ENCODE measurements at places on chromosomes 1 and 21.

DNA sequence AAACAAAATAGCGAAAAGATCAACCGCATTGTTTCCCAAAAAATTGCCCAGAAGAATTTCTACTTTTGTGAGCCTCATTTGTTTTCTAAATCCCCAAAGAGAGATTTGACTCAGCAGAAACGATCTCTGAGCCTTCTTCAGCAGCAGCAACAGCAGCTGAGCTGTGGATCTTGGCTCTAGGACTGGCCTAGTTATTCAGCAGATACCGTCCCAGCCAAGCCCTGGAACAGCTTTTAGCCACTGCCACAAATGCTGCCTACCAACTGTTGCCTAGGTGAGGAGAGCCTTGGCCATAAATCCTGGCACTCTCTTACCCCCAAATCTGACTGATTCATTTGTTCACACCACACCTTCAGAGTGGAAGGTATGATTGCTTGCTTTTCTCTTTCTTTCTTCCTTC, 320.1 kb downstream of the TGFB2 start:
- H3K27ac ChIP-seq = no peak overlapping the region
- no peak overlapping the region for H3K4me3 ChIP-seq
- no peaks in the 10 kb centered on the region for H3K4me1 ChIP-seq
- no peaks in the 10 kb centered on the region for H3K27me3 ChIP-seq
- peak; percentile 22 for DNase-seq

DNA sequence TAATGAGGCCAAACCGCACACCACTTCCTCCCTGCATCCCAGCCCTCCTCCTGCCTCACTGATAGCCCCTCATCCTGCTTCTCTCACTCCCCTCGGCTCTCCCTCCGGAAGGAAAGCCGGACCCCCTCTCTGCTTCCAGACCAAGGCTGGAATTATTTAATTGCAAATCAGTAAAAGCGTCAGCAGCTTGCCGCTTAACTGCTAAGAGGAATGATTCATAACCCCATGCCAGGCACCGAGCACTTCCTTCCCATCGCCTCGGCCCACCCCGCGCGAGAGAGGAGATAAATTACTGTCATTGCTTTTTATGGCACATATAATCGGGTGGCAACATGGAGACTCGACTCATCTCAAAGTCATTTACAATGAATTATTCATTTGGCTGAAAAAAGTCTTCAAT, 77.3 kb downstream of the UBIAD1 start:
- H3K4me3 ChIP-seq = no peak overlapping the region
- no peaks in the 10 kb centered on the region for H3K27me3 ChIP-seq
- H3K27ac ChIP-seq = no peak overlapping the region
- DNase-seq = peak; percentile 23
- H3K4me1 ChIP-seq = no peaks in the 10 kb centered on the region

GRCh38 chr21:41429305-41429704, 3.3 kb downstream of the MX1 start:
- no peak overlapping the region for H3K4me3 ChIP-seq
- no peaks in the 10 kb centered on the region for H3K36me3 ChIP-seq
- H3K4me1 ChIP-seq = peaks cover 5% of the 10 kb centered on the region
- no peak for DNase-seq

DNA sequence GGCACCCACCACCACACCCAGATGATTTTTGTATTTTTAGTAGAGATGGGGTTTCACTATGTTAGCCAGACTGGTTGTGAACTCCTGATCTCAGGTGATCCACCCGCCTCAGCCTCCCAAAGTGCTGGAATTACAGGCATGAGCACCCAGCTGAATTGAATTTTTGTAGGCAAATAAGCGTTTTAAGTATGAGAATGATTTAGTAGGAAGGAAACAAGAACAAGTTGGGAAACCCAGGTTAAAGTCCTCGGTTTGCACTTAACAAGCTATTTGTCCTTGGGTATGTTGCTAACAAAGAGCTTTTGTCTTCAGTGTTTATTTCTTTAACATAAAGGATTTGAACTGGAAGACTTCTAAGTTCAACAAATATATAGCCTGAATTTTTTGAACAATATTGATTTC, 23.9 kb downstream of the BTF3L4 start:
- H3K36me3 ChIP-seq = no peaks in the 10 kb centered on the region
- no peaks in the 10 kb centered on the region for H3K27me3 ChIP-seq
- peak overlapping the region; percentile 46 for H3K27ac ChIP-seq
- no peaks in the 10 kb centered on the region for H3K4me1 ChIP-seq
- peak; percentile 30 for DNase-seq

DNA sequence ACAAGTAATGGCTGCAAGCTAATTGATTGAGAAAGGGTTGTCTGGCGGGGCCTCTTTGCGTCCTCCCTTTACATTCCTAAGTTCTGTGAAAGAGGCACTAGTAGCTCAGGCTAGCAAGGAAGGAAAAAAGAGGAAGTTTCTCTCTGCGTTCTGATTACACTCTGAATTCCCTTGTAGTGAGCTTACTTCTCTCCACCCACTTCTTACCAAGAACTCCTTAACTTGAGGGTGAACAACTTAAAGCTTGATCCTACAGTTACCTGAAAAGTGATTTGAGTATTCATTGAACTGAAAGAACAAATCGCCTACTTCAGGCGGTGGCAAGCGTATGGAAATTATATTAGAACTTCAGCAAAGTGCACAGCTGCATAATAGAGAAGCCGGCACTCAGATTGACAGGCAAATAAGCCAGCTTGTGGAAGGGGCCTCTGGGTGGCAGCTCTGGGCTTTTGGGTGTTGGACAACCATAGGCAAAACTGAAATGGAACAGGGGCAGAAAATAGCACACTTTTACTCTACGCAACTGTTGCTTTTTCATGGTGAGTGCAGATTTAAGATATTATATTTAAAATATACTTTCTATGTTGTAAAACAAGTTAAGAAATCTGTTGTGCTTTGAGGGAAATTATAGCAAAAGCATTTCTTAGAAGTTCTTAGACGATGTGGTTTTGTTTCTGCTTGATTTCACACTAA, 464.5 kb downstream of the USP25 start:
- H3K4me1 ChIP-seq = no peaks in the 10 kb centered on the region
- no peaks in the 10 kb centered on the region for H3K36me3 ChIP-seq
- H3K27ac ChIP-seq = no peak overlapping the region
- DNase-seq = peak; percentile 28
- no peaks in the 10 kb centered on the region for H3K27me3 ChIP-seq
- no peak overlapping the region for H3K4me3 ChIP-seq

GRCh38 chr1:206635080-206635977, at the start of gene DYRK3:
TSS of gene DYRK3 (plus strand) at chr1:206635536. CDS start at chr1:206635704, 168 bp downstream.
- H3K4me3 ChIP-seq = peak within 1 kb of the TSS; percentile 94
- peak within 1 kb of the TSS; percentile 68 for H3K27ac ChIP-seq
- no peaks in the 10 kb centered on the region for H3K27me3 ChIP-seq
- DNase-seq = peak; percentile 95

GRCh38 chr1:185474440-185475149, 157.6 kb upstream of the IVNS1ABP start:
- H3K4me1 ChIP-seq = no peaks in the 10 kb centered on the region
- H3K27me3 ChIP-seq = no peaks in the 10 kb centered on the region
- DNase-seq = peak; percentile 52
- no peak overlapping the region for H3K4me3 ChIP-seq
- no peaks in the 10 kb centered on the region for H3K36me3 ChIP-seq

DNA sequence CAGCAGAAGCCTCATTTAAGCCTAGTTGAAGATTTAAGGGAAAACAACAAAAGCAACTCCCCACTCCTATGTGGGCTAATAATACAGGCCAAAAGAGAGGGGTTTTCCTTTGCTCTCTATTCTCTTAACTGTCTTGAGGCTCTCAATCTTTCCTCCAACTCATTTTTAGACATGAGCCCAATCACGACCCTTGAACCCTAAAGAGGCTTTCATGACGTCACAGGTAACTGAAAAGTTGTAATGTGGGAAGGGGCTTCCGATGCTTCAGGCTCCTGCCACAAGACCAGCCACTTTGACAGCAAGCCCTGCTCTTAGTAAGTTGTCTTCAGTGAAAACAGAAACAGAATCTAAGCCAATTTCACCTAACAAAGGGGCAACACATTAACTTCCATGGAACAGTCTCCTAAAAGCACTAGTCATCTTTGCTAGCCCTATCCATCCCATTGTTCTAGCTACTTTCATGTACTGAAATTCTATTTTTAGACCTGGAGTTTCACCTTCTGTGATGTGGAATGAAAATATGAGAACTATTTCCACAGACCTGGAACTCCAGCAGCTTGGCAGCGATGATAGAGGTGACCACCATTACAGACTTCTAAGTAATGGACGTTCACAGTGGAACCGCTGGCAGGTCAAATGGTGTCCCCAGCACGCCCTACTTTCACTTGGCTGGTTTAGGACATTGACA, 36.3 kb downstream of the GPR161 start:
- DNase-seq = no peak
- H3K27ac ChIP-seq = no peak overlapping the region
- H3K27me3 ChIP-seq = no peaks in the 10 kb centered on the region

DNA sequence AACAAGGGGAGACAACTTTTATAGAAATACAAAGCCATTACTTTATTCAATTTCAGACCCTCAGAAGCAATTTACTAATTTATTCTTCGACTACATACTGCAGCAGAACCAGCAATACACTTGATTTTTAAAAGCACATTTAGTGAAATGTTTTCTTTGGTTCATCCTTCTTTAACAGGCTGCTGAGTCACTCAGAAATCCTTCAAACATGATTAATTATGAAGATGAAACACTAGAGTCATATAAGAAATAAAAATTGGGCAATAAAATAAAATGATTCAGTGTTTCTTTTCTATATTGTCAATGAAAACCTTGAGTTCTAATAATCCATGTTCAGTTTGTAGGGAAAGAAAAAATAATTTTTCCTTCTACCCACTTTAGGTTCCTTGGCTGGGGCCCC, 47.0 kb downstream of the CHML start:
- no peaks in the 10 kb centered on the region for H3K36me3 ChIP-seq
- no peaks in the 10 kb centered on the region for H3K4me1 ChIP-seq
- no peak overlapping the region for H3K4me3 ChIP-seq
- no peak for DNase-seq
- no peak overlapping the region for H3K27ac ChIP-seq
- no peaks in the 10 kb centered on the region for H3K27me3 ChIP-seq

- no peaks in the 10 kb centered on the region for H3K4me1 ChIP-seq
- no peak for DNase-seq
- H3K27me3 ChIP-seq = no peaks in the 10 kb centered on the region
- no peaks in the 10 kb centered on the region for H3K36me3 ChIP-seq
Observed at GRCh38 chr1:203048555-203049051, 22.3 kb downstream of the PPFIA4 start.

DNA sequence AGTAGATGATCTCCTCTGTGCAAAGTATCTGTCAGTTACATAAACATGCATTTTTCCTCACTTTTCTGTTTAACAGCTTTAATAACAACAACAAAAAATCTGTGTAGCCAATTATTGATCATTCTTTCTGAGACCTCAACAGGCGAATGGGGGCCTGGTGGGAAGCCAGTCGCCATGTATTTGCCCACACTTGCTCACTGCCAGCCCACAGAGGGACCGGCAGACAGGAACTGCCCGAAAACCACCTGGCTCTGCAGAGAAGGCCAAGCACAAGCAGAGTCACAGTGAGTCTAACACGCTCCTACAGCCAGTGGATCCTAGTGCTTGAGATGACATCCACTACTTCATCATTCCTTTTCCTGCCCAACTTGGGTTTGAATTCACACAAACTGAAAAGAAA, 56.1 kb downstream of the NPHP4 start:
- H3K27me3 ChIP-seq = no peaks in the 10 kb centered on the region
- H3K4me1 ChIP-seq = no peaks in the 10 kb centered on the region
- no peak overlapping the region for H3K4me3 ChIP-seq
- no peak overlapping the region for H3K27ac ChIP-seq

DNA sequence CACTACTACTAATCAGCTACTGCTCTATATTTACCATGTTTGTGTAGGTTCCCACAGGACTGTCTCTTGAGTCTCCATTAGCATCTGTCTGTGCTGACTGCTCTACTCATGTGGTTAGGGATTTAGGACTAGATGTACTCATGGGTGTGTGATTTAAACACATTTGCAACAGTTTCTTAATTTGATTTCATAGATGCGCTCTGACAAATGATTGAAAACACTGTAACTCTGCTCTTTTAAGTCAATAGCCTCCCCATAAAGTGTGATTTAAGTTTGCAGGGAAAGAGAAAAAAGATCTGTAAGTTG, 809.3 kb downstream of the NCAM2 start:
- H3K36me3 ChIP-seq = no peaks in the 10 kb centered on the region
- H3K4me3 ChIP-seq = no peak overlapping the region
- no peaks in the 10 kb centered on the region for H3K27me3 ChIP-seq
- DNase-seq = no peak
- H3K4me1 ChIP-seq = no peaks in the 10 kb centered on the region

- H3K27me3 ChIP-seq = no peaks in the 10 kb centered on the region
- no peak overlapping the region for H3K27ac ChIP-seq
- H3K36me3 ChIP-seq = no peaks in the 10 kb centered on the region
- DNase-seq = no peak
- H3K4me1 ChIP-seq = no peaks in the 10 kb centered on the region
Observed at GRCh38 chr1:51691920-51692319, 75.0 kb downstream of the OSBPL9 start.

GRCh38 chr1:206933333-206933945, 11.7 kb upstream of the FCMR start:
- H3K36me3 ChIP-seq = peaks cover 12% of the 10 kb centered on the region
- no peaks in the 10 kb centered on the region for H3K4me1 ChIP-seq
- no peaks in the 10 kb centered on the region for H3K27me3 ChIP-seq
- H3K4me3 ChIP-seq = no peak overlapping the region

DNA sequence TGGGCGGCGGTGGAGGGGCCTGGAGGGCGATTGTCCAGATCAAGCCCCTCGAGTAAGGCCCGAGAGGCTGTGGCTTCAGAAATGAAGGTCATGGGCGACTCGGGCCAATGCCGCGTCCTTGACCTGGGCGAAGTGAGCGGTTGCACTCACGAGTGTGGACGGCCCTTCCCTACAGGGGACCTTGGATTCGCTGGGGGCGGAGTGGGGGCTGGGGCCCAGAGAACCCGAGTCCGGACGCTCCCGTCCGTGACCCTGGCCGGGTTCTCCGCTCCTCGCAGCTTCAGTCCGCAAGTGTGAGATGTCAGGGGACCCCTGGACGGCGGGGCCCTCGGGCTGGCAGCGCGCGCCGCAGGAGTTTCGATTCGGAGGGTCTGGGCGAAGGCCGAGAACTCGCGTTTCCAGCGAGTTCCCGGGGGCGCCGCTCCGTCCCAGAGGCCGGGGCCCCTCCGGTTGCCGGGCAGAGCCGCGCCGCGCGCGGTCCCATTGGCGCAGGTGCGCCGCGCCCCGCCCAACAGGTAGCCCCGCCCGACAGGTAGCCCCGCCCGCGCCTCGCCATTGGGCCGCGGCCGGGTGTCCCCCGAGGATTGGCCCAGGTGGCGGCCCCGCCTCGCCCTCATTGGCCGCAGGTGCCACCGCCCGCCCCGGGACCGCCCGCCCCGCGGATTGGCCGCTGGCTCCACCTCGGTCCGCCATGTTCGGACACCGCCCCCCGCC, at the start of gene PRKCZ:
TSS of gene PRKCZ (plus strand) at position 694 of the 714 bp plus-strand sequence. CDS start 220 bp downstream, outside the sequence.
- peak within 1 kb of the TSS; percentile 64 for H3K27ac ChIP-seq
- H3K4me1 ChIP-seq = peaks cover 23% of the 10 kb centered on the region
- no peaks in the 10 kb centered on the region for H3K36me3 ChIP-seq
- DNase-seq = peak; percentile 94

- no peak for DNase-seq
- no peaks in the 10 kb centered on the region for H3K4me1 ChIP-seq
- no peak overlapping the region for H3K27ac ChIP-seq
- no peaks in the 10 kb centered on the region for H3K27me3 ChIP-seq
- H3K36me3 ChIP-seq = no peaks in the 10 kb centered on the region
Observed at GRCh38 chr1:158371188-158371953, 17.7 kb downstream of the CD1E start.
